ENCODE measurements at places on chromosomes 4 and X.
A peak's percentile ranks its signal among the peaks of the same experiment; 100 is the strongest.

DNA sequence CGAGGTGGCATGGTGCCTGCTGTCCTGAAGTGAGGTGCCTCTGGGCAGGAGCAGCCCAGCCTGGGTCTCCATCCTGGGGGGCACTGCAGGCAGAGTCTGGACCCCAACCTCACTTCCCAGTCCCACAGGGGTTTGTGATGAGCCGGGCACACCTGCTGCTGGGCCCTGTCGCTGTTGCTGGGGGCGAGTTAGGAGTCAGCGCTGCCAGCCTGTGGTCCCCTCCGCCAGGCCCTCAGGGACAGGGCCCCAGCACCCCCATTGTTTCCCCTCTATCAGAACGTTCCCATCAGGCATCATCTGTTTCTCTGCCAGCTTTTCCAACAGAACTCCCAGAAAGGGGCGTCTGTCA is 23.4 kb downstream of the WFS1 start:
- no peak for ATAC-seq

GRCh38 chr4:125547836-125548235 is 233.1 kb downstream of the FAT4 start:
- ATAC-seq = no peak

DNA sequence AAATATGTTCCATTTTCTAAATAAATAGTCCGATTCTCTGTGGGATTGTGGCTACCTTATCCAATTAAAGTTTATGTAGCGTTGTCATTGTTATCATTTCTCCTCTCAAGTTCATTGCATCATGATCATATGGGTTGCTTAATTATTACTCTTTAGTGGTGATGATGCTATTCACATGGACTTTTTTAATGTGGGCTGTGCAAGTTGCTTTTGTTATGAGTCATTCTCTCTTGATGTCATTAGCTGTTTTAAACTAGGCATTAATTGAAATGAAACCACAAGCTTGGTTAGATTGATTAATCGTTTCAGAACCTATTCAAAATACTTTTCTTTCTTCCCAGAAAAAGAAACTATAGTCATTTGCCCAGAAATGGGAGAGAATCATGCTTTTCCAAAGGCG is 38.2 kb downstream of the NHS start:
- no peak for ATAC-seq

- ATAC-seq = no peak
Observed at GRCh38 chr4:12471193-12471592, 1012.9 kb downstream of the RAB28 start.

DNA sequence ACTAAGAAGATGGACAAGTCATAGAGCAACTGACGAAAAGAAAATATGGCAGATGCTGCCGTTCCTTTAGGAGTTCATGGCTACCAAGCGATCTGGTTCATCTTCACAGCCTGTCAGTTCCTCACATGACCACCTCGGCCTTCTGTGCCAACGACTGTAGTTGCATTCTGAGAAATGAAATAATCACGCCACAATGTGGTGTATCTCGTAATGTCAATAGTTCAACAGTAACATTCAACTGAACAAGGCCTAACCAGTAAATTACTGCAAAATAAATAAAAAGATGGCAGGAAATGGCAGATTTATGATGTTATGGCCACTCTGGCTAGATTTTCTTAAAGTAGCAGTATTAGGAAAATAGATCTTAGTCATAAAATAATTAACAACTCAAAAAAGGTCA is 4.4 kb downstream of the GPRIN3 start:
- ATAC-seq = no peak

- ATAC-seq = peak; percentile 6
Observed at GRCh38 chr4:15003891-15004738, 1.8 kb downstream of the CPEB2 start.

DNA sequence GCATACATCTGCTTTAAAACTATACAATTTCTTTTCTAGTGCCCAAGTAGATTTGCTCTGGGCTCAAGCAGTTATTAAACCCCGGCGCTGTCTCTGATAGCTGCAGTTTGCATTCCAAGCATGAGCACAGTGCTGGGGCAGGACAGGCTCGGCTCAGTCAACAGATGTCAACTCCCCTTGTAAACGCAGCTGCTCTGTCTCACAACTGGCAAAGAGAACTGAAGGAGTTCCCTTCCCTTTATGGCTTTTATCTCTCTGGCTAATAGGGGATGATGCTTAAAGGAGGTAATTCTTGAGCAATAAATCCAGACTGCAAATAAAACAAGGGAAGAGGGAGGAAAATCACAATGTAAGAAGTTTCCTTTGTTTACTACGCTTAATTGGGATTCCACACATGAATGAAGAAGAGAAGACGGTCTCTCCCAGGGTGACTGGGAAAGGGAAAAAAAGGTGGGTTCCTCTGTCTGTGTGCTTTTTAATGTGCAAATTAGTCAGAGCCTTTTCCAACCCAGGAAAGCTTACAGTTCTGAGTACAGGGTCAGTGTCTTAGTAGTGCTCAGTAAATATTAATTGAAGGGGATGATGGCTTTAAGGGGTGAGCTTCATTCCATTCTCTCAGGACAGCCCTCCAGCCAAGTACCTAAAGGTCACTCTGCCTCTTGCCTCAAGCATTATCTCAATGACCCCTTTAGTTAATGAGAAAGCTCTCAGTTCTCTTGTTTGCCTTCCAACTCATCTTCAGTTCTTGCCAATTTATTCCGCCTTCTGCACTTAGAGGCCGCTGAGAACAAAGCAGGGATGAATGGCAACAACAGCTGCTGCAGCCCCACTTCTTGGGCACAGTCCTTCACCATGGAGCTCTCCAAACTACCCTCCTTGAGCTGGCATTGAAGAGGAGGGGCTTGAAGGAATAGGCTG is 155.7 kb upstream of the JADE1 start:
- ATAC-seq = no peak

DNA sequence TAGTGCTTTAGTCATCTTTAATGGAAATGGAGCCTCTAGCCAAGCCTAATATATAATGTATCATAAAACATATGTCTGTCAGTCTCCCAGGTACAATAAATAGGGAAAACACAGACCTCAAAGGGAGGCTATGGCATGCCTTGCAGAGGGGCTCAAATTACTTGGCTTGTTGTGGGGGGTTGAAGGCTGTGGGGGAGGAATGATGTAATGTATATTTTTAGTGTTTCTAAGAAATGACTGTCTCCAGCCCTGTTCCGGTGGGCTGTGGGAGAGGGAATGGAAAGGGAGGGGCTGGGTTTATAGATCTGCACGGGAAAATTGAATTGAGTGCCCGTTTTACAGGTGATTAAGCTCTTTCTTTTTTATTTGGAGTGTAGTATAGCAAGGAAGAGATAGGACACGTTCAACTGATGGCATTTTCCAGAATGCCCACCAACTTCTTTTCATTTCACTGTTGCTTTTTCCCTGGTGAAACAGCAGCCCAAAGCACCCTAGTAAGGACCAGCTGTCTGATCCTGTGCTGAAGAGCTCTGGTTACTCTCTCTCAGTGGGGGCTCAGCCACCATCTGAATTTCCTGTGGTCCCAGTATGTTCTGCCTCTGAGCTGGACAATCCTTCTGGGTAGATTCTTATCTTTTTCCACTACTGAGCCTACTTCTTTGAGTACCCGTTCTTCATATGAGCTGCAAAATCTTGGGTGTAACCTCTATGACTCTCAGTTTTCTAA is 220.7 kb upstream of the CASK start:
- ATAC-seq = no peak

- no peak for ATAC-seq
Observed at GRCh38 chrX:154549766-154550165, 2.3 kb downstream of the IKBKG start.

DNA sequence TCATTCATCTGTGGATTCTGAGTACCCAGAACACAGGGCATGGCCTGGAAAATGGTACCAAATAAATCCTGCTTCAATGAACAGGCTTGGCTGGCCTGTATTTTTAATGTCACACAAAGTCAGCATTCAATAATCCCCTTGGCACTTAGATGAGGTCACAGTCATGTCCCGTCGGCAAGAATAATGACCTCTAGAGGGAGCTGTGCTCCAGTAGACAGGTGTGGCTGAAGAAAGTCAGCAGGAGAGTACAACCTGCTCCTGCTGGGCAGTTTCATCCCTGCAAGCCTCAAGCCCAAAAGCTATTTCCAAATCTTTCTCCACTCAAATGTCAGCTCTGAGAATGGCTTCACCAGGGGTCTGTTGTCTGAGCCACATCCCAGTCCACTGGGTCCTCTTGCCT is 404.0 kb upstream of the F9 start:
- ATAC-seq = no peak

GRCh38 chrX:19986531-19986930 is 4.3 kb downstream of the BCLAF3 start:
- ATAC-seq = no peak

- ATAC-seq = no peak
Observed at GRCh38 chr4:141127884-141128283, 5.4 kb downstream of the RNF150 start.

DNA sequence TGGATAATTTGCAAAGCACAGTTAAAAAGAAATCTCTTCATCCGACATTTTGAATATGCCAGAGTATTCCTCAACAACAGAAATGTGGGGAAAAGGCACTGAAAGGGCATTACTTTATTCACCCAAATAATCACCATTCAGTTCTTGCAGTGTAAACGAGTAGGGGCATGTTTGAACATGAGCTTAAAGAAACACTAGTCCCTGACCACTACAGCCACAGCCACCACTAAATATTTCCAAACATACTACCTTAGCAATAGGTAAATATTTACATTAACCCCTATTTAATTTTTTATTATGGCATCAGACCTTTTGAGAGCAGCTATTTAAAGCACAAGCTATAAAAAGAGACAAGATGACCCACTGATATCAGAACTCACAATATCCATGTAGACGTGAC is 27.6 kb downstream of the MCF2 start:
- no peak for ATAC-seq

DNA sequence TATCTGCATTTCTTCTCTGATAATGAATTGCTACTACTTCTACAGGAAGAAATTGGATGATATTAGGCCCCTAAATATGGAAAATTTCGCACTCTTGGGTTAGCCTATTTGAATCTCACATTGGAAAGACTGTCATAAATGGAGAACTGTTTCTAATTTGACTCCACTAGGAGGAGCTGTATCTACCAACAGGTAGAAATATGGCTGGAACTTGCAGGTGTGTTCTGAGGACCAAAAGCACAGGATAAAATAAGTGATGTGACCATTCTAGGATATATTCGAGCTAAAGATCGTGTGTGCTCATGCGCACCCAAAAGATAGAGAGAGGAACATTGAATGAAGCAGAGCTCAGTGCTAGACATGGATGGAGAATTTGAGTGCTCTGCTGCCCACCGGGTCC is 4.8 kb upstream of the NKAP start:
- no peak for ATAC-seq

DNA sequence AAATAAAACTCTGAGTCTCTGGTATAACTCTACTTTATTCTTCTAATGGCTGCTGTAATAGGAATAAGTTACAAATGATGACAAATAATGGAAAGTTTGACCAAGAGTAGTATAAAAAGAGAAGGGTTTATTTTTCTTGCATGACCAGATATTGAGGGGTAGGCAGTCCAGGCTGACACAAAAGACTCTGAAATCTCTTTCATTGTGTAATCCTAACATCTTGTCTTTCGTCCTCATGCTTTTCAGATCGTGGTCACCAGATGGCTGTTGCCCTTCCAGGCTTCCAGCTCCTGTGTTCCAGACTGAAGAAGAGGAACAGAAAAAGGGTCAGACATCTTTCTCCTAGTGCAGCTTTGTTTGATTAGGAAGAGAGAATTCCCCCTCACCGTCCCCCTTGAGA is 176.9 kb upstream of the GK2 start:
- ATAC-seq = no peak

DNA sequence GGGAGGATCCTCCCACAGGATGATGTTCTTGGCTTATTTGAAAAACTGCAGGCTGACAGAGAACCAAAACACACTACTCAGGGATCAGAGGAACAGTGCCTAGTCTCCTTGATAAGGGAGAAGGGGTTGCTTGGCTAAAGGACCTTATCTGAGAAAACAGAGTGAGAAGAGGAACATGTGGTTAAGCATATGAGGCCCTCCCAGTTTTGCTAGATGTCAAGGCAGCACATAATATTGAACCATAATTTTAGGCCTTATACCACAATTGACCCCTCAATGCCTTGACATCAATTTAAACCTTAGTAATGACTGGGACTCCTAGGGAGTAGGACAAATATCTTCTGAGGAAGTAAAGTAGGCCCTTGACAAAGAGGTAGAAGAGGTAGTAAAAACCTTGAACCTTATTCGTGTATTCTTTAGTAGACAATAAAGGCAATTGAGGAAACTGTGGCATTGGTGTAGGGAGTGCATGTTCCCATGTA is 79.3 kb downstream of the TEX13C start:
- no peak for ATAC-seq

DNA sequence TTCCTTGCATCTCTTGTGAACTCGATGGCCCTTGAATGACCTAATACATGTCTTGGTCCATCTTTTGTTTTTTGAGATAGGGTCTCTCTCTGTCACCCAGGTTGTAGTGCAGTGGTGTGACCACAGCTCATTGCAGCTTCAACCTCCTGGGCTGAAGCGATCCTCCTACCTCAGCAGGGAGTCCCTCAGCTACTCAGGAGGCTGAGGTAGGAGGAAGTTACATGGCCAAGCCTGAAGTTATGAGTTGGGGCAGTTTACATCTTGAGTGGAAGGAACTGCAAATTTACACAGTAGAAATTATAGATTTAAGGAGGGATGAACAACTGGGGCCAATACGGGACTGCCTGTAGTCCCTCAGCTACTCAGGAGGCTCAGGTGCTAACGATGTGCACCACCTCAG is 97.2 kb upstream of the METTL14 start:
- no peak for ATAC-seq

DNA sequence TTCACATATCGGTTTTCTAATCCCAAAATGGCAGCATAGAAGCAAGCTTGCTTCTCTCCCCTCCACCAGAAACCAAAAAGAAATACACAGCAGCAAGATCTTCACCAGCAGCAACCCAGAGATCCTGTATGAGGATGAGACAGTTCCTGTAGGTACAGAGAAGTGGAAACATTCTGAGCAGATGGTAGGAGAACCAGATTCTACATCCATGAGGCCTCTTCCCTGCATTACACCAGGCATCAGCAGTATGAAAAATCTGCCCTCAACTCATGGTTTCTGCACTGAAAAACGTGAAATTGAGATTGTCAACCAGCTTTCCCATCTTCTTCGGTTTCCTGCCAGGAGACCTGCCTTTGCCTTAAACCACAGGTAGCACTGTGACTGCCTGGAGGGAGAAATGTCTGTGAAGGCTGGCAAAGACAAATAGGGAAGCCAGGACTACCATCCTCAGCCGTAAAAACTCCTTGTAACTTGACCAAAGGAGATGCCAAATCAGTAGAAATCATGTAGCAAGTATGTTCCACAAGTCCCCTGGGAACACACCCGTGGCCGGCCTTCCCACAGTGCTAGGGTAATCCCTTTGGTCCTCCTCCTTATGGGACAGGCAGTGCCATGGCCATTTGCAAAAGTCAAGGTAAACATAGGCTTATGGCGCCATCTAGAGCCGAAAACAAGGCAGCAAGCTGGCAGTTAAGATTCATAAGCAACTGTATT is 24.0 kb upstream of the MTHFD2L start:
- no peak for ATAC-seq

GRCh38 chr4:142077048-142077447 is 440.7 kb downstream of the IL15 start:
- ATAC-seq = no peak

All from stimulated activated memory B cell treated with anti-CD40 and anti-IgM and Interleukin-4, amounts not matched to agents 10 μg/mL and 1 μg/mL and 100 μg/mL, for 72 hours (primary cell).